ENCODE measurements at places on chromosomes 3 and 15.

DNA sequence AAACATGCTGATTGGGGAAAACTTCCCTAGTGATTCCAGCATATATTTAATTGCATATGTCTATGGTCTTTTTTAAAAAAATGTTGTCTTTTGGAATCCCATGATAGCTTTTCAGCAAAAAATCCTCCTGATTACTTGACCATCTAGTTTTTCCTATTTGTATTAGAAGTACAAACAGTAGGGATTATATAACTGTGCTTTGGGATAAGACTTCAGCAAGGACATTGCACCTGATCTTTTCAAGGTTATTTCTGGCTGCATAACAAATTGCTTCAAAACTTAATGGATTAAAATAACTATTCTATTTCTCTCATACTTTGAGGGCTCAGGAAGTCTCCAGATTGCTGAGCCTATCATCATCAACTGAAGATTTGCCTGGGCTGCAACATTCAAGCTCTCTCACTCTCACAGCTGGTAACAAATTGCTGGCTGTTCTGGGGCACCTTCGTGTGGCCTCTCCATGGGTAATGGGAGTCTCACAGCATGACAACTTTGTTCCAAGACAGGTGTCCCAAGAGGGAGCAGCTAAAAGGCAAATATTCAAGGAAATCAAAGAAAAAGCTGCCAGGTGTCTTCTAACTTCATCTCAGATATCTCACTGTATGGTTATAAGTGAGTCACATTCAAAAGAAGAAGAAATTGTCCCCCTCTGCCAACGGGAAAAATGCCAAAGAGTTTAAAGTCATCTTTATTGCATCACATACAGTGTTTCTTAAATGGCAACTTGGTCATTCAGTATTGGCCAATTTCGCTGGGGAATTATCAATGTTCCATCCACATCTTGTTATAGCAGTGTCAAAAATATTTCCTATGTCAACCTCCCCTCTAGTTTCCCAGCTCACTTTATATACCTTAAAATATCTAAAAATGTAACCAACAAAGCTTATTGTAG lies 644.5 kb upstream of the GRM7 start:
- no peak for DNase-seq

DNA sequence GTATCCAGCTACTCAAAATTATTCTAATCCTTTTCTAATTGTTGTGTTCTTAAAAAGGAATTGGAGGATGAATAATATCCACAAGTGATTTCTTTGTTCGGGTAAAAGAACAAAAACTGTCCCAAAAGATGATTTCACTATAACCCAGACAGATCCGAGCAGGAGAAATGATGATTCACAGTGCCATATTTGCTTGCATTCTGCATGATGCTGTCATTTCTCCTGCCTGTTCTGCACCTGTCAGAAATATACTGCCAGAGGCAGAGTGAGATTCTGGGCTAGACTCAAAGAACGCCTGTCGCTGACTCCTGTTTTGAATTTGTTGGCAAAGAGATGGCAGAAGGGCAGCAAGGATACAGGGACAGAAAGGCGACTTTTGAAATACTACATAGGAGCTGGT lies 34.7 kb upstream of the SLC24A5 start:
- DNase-seq, result no peak

GRCh38 chr15:77580996-77581682 lies 51.6 kb downstream of the LINGO1 start:
- DNase-seq, result no peak

GRCh38 chr3:114093596-114093995 lies 37.1 kb downstream of the QTRT2 start:
- DNase-seq, result no peak

DNA sequence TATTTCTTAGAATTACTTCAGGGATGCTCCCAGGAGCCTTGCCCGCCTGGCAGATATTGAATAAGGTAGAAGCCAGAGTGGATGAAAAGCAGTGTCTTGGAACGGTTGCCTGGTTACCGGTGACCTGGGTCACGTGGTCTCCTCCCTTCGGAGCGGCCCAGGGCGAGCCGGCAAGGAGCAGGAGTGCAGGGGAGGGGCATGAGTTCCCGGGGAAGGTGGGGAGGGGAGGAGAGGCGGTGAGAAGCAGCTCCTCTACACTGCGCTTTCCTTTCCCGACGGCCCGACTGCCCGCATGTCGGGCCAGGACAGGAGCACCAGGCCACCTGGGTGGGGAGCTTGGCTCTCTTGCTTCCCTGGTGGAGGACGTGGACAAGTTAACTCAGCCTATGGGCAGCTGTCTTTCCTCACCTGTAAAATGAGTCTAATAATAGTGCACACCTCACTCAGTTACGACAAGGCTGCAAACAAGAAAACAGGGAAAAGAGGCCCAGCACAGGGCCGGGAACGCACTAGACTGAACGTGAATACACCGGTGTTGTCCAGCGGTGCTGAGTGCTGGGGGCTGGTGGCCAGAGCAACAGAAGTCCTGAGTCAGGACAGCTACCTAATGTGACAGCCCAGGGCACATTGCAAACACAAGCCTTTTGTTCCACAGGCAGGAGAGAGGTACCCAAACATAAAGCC lies 198.3 kb downstream of the ADAMTS9 start:
- DNase-seq, result no peak

- no peak for DNase-seq
Measured at GRCh38 chr15:39195961-39196486, 384.9 kb upstream of the THBS1 start.

Data from thoracic aorta (tissue), 2 donors.